ENCODE measurements at places on chromosomes 12 and 14. TPM values are rescaled to one million over a fixed set of nuclear protein-coding genes. Genes with fewer than 3 reads are reported as not detected.

SOX5 gene
- 1.1 TPM for total RNA-seq

HIP1R gene
- 17.1 TPM for total RNA-seq

KCNH3 gene
- total RNA-seq = 2.4 TPM

OVCH1 gene
- not detected for total RNA-seq

RDH12 gene
- not detected for total RNA-seq
